ENCODE measurements at places on chromosomes 12 and 14. TPM values are rescaled to one million over a fixed set of nuclear protein-coding genes. Genes with fewer than 3 reads are reported as not detected.

TRPV4 gene
- 5.9 TPM for total RNA-seq

ALKBH2 gene
- total RNA-seq = 12.1 TPM

KIF26A gene
- total RNA-seq = 8.0 TPM

MSI1 gene
- not detected for total RNA-seq

PLEKHG7 gene
- total RNA-seq = not detected

RAD51AP1 gene
- total RNA-seq = 4.1 TPM

ACOT6 gene
- not detected for total RNA-seq

KCNMB4 gene
- 2.2 TPM for total RNA-seq

EFS gene
- 0.24 TPM for total RNA-seq

KRT75 gene
- not detected for total RNA-seq

OR10G3 gene
- not detected for total RNA-seq

KRT76 gene
- total RNA-seq = not detected

FGFR1OP2 gene
- total RNA-seq = 34.1 TPM

SLC25A21 gene
- total RNA-seq = 1.7 TPM

MGP gene
- 9.1 TPM for total RNA-seq

KRT80 gene
- total RNA-seq = 1.5 TPM

PSMA3 gene
- total RNA-seq = 192 TPM

MTERF2 gene
- 11.1 TPM for total RNA-seq

TTC8 gene
- total RNA-seq = 10.6 TPM

MYH6 gene
- total RNA-seq = not detected

ZNF664 gene
- total RNA-seq = 38.0 TPM
